ENCODE measurements at places on chromosomes 12 and 14. TPM values are rescaled to one million over a fixed set of nuclear protein-coding genes. Genes with fewer than 3 reads are reported as not detected.

The ASPG gene
- not detected for polyA plus RNA-seq

DNA sequence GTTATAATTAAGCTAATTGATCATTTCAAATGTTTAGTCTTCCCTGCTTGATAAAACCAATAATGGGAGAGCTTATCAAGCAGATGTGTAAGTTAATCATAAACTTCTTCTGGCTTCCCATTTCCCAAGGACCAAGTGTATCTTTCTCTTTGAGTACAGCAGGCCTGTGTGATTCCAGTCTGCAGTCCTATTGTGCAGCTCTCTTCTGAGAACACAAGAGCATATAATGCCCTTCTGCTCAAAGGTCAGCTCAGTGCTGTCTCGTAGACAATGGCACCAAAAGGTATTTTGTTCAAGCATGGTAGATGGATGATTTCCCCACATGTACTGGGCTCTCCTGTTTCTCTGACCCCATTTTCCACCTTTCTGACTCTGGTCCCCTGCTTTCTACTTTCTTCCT, 101.8 kb upstream of the DYRK2 start:
- peaks cover 2% of the 10 kb centered on the region for H3K4me1 ChIP-seq
- H3K4me3 ChIP-seq = no peak overlapping the region
- H3K27ac ChIP-seq = no peak overlapping the region
- H3K27me3 ChIP-seq = no peaks in the 10 kb centered on the region
- H3K36me3 ChIP-seq = no peaks in the 10 kb centered on the region
- no peak for DNase-seq

The GAPDH gene
- 9,821 TPM for polyA plus RNA-seq

The LBHD2 gene
- polyA plus RNA-seq = not detected

DNA sequence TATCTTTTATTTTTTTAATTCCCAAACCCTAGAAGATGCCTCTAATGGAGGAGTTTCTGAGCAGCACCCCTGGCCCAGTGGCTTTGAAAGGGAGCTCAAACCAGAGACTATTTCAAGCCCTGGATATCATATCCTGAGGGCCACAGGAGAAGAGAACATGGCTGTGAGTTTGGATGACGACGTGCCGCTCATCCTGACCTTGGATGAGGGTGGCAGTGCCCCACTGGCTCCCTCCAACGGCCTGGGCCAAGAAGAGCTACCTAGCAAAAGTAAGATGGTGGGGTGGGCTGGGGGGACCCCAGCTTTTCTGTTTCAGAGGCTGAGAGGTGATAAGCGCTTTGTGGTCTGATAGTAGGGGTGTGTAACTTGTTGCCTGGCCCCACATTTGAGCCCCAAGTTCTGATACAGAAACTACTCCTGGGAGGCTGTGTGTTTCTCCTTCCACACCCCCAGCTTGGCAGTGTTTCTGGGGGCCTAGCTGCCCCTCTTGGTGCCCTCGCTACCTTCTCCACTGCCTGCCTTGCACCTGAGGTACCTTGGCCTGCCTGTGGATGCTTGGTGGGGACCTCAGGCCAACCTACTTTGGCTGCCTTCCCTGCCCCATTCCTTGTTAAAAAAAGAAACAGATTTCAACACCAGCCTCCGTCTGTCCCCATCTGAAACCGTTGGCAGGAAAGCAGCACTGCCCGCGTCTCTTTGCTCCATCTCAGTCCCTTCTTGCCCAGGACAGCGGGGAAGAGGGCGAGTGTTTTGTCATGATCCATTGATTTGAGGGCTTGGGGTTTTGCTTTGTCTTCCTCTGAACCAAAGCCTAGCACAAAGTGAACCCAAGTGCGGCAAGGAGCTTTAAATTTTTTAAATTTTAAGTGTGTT, 5.7 kb downstream of the TPCN1 start:
- no peaks in the 10 kb centered on the region for H3K27me3 ChIP-seq
- DNase-seq = no peak
- peaks cover 21% of the 10 kb centered on the region for H3K36me3 ChIP-seq
- H3K27ac ChIP-seq = no peak overlapping the region
- H3K4me3 ChIP-seq = no peak overlapping the region
- peaks cover 51% of the 10 kb centered on the region for H3K4me1 ChIP-seq

- H3K27me3 ChIP-seq = no peaks in the 10 kb centered on the region
- no peak overlapping the region for H3K4me3 ChIP-seq
- no peaks in the 10 kb centered on the region for H3K4me1 ChIP-seq
- no peak overlapping the region for H3K27ac ChIP-seq
Measured at GRCh38 chr12:78392918-78393317, 471.7 kb upstream of the SYT1 start.

DNA sequence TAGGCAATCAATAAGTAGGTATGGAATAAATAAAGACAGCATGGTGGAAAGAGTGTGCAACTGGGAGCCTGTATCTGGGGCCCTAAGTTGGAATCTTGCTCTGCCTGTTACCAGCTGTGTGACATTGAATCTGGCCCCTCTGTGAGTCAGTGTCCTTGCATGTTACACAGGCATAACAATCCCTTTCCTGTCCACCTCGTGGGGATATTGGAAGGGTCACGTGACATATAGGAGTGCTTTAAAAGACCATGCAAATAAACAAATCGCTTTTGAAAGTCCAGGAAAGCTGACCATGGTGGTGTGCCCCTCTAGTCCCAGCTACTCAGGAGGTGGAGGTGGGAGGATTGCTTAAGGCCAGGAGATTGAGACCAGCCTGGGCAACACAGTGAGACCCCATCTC, 51.1 kb upstream of the VRK1 start:
- no peaks in the 10 kb centered on the region for H3K4me1 ChIP-seq
- no peak overlapping the region for H3K4me3 ChIP-seq
- H3K27ac ChIP-seq = no peak overlapping the region

The CAPZA3 gene
- polyA plus RNA-seq = not detected

DNA sequence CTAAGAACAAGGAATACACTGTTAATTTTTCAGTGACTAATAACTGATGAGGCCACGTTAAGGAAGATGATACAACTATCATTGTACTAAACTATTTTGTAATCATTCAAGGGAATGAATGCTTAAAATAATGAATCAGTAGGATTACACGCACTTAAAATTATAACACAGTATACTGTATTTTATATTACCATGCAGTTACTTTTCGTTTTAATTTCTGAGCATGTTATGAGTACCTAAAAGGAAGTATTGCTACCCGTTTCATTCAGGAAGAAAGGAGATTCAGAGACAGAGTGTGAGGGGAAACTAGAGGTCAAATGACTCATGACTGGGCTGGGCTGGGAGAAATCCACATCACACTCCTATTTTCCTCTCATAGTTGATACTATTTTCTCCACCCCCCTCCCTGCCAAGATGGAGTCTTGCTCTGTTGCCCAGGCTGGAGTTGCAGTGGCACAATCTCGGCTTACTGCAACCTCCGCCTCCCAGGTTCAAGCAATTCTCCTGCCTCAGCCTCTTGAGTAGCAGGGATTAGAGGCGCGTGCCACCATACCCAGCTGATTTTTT, 202.0 kb downstream of the PPM1H start:
- DNase-seq = no peak
- H3K4me3 ChIP-seq = no peak overlapping the region
- no peak overlapping the region for H3K27ac ChIP-seq

The FZD10 gene
- not detected for polyA plus RNA-seq

- no peak overlapping the region for H3K4me3 ChIP-seq
- no peak for DNase-seq
- peaks cover 46% of the 10 kb centered on the region for H3K4me1 ChIP-seq
- no peaks in the 10 kb centered on the region for H3K27me3 ChIP-seq
- H3K36me3 ChIP-seq = no peaks in the 10 kb centered on the region
Measured at GRCh38 chr12:131102991-131103668, 149.4 kb downstream of the ADGRD1 start.

- no peak for DNase-seq
Measured at GRCh38 chr12:131771965-131772364, 56.2 kb upstream of the MMP17 start.

DNA sequence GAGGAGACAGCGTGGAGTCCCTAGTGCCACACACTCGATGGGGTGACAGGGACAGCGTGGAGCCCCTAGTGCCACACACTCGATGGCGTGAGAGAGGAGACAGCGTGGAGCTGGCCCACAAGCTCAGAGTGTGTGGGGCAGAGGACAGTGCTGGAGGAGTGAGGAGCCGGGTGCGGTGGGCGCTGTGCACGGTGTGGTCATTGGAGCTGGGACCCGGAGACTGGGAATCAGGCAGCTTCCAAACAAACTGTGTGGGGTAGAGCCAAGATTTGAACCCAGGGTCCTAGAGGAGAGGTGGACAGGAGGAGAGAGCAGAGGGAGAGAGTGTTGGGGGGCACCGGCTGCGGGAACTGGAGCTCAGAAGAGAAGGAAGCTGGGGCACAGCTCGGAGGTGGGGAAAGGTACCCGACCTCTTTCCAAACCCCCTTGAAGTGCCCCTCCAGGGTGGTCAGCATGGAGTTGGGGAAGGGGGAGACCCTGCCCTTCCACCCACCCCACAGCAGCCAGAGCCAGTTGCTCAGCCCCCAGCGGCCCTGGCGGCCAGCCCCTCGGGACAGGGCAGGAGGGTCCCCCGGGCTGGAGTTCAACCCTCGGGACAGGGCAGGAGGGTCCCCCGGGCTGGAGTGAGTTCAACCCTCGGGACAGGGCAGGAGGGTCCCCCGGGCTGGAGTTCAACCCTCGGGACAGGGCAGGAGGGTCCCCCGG, 91.0 kb downstream of the NOC4L start:
- no peak overlapping the region for H3K4me3 ChIP-seq
- H3K27me3 ChIP-seq = no peaks in the 10 kb centered on the region
- no peak for DNase-seq
- H3K4me1 ChIP-seq = no peaks in the 10 kb centered on the region
- no peaks in the 10 kb centered on the region for H3K36me3 ChIP-seq
- no peak overlapping the region for H3K27ac ChIP-seq

GRCh38 chr12:60197589-60197988, 601.8 kb downstream of the SLC16A7 start:
- DNase-seq = no peak
- no peak overlapping the region for H3K4me3 ChIP-seq

GRCh38 chr14:59511916-59512575, 27.7 kb downstream of the JKAMP start:
- H3K27me3 ChIP-seq = no peaks in the 10 kb centered on the region
- H3K4me1 ChIP-seq = no peaks in the 10 kb centered on the region
- no peak overlapping the region for H3K4me3 ChIP-seq
- no peak for DNase-seq
- H3K27ac ChIP-seq = no peak overlapping the region

DNA sequence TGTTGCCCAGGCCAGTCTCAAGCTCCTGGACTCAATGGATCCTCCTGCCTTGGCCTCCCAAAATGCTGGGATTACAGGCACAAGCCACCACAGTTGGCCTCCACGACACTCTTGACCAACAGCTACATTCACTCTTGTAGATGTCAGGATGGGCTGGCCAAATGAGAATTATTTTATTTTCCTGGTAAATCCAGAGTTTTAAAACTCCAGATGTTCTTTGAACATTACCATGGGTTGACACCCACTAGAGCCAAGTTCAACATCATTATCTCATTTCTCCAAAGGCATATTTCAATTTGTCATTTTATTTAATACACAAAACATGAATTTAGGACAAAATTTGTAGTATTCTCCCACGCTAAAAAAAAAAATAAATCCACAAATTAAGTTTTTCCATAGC, 56.5 kb upstream of the FOXN3 start:
- H3K4me1 ChIP-seq = no peaks in the 10 kb centered on the region
- H3K27ac ChIP-seq = no peak overlapping the region
- H3K27me3 ChIP-seq = no peaks in the 10 kb centered on the region

DNA sequence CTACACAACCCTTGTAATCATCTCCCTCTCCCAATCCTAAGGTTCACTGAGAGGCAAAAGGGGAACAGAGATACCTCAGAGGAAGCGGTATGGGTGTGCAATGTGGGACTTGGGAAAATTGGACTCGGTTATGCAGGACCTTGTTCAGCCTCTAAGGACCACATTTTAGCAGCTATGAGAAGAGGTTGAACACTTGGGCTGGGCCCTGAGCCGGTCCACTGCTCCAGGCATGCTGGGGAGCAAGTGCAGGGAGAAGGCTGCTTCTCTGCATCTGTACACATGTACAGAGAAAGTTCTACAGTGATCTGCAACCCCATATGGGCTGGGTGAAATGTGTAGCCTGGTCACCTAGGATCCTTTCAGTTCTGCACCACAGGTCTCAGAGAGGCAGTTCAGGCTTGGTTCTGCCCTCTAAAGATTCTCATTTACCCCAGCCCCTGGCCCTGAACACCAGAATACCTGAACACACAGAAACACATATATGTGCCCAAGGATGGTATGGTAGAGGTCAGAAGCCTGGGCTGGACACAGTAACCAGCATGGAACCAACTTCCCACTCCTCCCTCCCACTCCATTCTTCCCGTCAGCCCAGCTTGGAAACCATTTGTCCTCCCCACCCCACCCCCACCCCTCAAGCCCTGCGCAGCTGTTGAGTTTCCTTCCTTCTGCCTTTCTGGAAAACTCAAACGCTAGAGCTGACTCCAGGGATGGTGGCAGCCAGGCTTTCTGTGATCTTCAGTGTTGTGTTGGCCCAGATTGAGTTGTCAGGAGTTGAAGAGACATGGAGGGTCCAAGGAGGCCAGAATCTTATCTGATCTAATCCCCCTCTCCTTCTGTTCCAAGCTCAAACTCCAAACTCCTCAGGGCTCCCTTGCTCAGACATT, 10.4 kb downstream of the HOXC5 start:
- H3K27ac ChIP-seq = no peak overlapping the region
- H3K4me1 ChIP-seq = no peaks in the 10 kb centered on the region
- H3K36me3 ChIP-seq = no peaks in the 10 kb centered on the region
- H3K4me3 ChIP-seq = no peak overlapping the region

DNA sequence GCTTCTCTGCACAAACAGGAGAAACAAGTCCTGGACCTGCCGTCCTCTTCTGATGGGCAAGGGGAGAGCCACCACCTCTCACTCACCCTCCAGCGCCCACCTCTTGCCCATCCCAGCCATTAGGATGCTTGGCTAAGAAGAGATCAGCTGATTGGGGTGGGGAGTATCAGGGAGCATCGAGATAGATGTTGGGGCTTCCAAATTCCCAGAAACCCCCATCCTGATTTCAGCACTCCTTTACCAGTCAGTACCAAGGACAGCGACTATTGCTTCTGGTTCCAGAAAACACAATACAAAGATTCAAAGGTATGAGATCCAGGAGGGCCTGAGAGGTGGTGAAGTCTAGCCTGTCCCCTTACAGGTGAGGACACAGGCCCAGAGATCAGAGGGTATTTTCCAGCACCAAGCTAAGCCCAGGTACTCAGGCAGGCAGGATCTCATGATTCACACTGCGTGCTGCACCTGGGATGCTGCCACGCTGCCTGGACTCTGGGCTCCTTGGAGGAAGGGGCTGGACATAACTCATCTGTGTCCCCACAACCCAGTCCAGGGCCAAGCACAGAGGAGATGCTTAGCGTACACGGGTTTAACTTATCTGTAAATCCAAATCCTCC, 76.6 kb downstream of the TUNAR start:
- no peaks in the 10 kb centered on the region for H3K4me1 ChIP-seq
- H3K27ac ChIP-seq = no peak overlapping the region
- DNase-seq = no peak

DNA sequence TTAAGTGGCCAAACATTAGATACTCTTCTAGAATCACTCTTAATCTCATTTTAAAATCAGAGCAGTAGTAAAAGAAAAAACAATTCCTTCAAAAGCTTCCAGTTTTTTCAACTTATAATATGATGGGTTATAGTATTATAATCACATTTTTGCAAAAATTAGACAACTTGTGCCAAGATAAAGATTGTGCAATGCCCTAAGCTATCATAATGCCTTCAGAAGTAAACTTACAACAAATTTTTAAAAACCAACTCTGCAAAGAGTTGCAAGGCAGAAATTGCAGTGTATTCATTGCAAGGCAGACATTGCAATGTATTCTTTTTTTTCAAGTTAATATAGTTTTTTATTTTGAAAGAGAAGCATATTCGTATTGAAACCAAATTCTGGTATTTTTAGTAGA, 47.2 kb upstream of the KITLG start:
- H3K4me1 ChIP-seq = no peaks in the 10 kb centered on the region
- no peak overlapping the region for H3K4me3 ChIP-seq
- no peaks in the 10 kb centered on the region for H3K36me3 ChIP-seq
- no peak overlapping the region for H3K27ac ChIP-seq
- no peak for DNase-seq

Measured in GM12878 (cell line).